ENCODE measurements at places on chromosomes 7 and 10. TPM values are rescaled to one million over a fixed set of nuclear protein-coding genes. Genes with fewer than 3 reads are reported as not detected.

Gene TMEM196
- not detected for total RNA-seq

Gene TBXAS1
- 19.8 TPM for total RNA-seq

Gene PSTK
- total RNA-seq, result not detected

Gene GIMAP8
- 8.3 TPM for total RNA-seq
